CD4-positive, alpha-beta T cell (primary cell): ENCODE measurements at places on chromosomes 7 and 10. TPM values are rescaled to one million over a fixed set of nuclear protein-coding genes. Genes with fewer than 3 reads are reported as not detected.

The CLDN4 gene
- 0.05 TPM for total RNA-seq

The AGK gene
- total RNA-seq: 18.9 TPM

The CRHR2 gene
- total RNA-seq: not detected

DNA sequence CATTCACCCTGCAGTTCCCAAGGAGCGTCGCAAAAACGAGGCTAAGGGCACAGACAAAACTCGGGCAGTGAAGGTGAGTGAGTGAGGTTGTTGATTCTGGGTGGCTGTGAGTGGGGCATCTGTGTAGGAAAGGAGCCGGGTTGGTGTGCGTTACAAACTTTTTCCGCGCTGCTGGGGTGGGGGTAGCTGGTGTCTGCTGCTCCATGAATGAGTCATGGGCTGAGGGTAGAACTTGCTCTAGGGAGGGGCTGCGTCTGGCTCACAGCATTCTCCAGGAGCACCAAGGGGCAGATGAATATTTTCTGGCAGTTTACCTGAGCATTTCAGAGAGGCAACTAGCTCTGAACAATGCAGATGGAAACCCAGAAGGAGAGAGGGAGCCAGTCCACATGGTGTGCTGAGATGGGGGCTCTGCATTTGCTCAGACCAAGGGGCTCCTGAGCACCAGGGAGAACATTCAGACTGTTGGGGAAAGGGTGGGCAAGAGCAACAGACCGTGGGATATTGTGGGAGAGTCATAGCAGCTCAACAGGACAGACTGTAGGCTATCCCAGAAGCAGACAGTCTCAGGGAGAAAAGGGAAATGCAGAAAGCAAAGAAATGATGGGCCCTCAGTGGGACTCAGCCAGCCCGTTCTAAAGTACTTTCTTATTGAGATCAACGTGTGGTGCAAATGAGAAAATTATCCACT, 18.8 kb downstream of the NOBOX start:
- DNase-seq: no peak
